ENCODE measurements at places on chromosomes 6 and 20. TPM values are rescaled to one million over a fixed set of nuclear protein-coding genes. Genes with fewer than 3 reads are reported as not detected.

DNA sequence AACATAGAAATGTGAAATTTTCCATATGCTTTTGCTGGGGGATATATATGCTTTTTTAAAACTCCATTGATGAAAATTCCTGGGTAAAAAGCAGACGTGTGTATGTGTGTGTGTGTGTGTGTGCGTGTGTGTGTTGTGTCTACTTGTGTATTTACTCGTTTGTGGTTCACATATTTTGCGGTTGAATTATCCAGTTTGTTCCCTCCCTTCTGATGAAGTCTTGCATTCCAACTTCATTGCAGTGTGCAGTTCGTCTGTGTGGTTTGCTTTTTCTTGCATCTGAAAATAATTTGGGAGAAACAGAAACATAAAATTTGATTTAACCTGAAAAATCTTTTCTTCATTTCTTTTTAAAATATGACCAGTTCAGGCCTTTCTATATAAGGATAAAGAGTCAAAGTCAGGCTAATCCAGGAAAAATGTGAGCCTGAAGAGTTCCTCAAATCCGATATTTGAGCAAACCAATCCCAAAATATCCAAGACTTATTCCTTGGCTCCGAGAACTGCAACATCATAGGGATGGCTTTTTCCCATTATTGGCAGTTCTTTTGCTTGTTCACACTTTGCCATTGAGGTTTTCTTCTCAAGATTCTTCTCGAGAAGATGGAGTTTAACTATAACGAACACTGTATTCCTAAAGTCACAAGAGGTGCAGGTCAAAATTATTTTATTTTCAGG, 202.2 kb upstream of the CCN2 start:
- DNase-seq: no peak

GRCh38 chr20:14521436-14521835, 184.0 kb upstream of the FLRT3 start:
- DNase-seq: no peak

DNA sequence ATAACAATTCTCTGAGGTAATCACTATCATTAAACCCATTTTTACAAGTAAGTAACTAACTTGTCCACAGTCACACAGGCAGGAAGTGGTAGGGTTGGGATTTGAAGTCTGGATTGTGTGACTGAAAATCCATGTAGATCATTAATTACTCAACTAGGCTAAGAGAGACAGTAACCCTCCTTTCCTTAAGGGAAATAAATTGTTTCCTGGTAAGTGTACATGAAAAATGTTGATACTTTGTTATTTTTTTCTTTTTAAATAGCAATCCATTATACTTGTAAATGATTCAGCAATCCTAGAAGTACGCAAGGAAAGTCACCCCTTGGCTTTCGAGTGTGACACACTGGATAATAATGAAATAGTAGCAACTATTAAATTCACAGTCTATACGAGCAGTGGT, 11.6 kb downstream of the SPACA1 start:
- no peak for DNase-seq

GRCh38 chr20:4112481-4113421, 97.4 kb upstream of the RNF24 start:
- DNase-seq: no peak

GRCh38 chr6:6597682-6598081, 9.2 kb downstream of the LY86 start:
- DNase-seq: no peak

DNA sequence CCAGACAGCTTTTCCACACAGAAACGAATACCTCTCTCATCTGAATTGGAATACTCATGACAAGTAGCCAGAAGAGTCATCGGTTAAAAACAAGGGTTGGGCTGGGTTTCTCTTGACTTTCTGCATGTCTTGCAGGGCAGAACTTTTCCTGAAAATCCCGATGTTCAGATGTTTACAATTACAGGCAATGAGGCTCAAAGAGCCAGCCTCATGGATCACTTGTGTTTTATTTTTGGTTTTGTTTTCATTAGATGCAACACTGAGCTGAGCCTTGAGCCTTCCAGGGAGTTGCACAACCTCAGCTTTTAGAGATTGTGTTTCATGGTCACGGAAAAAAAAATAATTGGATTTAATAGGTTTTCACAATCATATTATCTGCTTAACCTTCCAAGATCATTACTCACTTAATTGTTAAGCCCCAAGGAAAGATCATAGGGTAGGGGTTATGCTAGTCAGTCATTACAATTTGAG, 288.1 kb upstream of the PRDM1 start:
- no peak for DNase-seq

DNA sequence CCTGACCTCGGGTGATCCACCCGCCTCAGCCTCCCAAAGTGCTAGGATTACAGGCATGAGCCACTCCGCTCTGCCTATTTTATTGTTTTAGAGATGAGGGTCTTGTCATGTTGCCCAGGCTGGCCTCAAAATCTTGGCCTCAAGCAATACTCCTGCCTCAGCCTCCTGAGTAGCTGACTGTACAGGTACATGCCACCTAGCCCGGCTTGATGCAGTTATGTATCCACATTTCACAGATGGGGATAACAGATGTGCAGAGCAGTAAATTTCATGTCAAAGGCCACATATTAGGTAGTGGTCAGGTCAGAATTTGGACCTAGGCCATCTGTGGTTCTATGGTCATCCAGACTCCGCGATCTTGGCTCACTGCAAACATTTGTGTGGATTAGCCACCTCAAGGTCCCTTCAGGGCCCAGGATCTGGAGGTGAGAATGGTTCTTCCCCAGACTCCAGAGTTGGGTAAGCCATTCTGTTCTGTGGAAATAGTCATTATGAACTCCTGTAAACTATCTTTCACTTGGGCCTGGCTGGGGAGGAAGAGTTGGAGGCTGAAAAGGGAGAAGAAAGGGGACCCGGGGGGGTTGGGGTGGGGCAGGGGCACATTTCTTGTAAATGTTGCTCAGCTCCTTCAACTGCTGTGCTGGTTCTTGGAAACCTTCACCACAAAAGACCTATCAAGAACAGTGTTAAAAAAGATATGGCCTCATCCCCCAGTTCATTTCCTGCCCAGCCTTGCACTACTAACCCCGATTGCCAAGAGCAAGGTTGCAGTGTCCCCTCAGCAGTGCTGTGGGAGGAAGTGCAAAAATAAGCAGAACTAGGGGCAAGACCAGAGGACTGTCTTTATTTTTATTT, 13.0 kb downstream of the PIM1 start:
- peak; percentile 60 for DNase-seq

GRCh38 chr20:49172413-49172812, 15.7 kb downstream of the STAU1 start:
- DNase-seq: no peak

- no peak for DNase-seq
These were observed 135.3 kb downstream of the HFE start for GRCh38 chr6:26222571-26222970.

DNA sequence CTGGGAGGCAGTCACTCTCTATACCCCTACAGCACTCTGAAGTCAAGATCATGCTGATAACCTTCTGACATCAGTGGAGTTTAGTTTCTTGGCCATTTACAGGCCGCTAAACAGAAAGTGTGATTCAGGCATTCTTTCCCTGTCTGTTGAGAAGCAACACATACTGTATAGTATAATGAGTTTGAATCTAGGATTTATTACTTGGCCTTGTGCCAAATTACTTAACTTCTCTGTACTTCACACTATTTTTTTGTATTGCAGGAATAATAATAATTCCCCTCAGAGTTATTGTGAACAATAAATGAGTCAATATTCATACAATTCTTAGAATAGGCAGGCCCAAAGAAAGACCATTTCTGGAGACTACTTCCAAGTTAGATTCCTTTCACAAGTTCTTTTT, 4.1 kb downstream of the ZNF391 start:
- no peak for DNase-seq

DNA sequence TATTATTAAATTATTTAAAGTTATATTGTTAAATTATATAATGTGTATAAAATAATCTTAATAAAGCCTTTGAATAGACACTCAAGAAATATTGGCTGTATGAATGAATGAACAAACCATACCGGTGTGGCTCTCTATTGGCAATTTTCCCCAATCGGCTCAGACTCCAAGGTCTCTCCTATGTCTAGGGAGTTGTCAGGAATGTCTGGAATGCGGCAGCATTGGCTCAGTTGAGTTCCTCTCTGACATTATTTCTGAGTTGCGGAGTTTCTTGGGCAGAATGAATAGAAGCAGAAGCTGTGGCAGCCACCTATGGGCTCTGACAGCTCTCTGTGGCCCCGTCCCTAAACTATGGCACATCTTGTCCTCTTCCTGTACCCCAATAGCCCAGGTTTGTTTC, 111.0 kb downstream of the SOBP start:
- DNase-seq: no peak

DNA sequence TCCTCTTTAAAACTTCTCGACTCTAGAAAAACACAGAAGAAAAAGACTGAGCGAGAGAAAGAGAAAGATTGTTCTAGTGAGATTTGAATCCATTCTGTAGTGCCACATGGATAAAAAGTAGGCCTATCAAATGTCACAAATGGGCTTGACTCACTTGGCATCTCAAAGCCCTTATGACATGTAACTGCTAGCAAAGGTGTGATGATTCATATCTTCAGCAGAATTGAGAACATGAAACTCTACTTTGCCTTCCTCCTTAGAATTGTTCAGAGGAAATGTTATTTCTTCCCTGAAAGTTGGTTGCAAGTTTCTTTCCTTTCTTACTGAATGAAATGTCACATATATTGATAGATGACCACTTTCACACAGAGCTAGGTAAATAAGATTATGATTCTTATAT, 40.4 kb upstream of the DUSP22 start:
- DNase-seq: no peak

GRCh38 chr6:87700397-87701343, 1.4 kb downstream of the AKIRIN2 start:
- DNase-seq: no peak

- no peak for DNase-seq
These were observed 155.6 kb downstream of the CD83 start for GRCh38 chr6:14273191-14273590.

DNA sequence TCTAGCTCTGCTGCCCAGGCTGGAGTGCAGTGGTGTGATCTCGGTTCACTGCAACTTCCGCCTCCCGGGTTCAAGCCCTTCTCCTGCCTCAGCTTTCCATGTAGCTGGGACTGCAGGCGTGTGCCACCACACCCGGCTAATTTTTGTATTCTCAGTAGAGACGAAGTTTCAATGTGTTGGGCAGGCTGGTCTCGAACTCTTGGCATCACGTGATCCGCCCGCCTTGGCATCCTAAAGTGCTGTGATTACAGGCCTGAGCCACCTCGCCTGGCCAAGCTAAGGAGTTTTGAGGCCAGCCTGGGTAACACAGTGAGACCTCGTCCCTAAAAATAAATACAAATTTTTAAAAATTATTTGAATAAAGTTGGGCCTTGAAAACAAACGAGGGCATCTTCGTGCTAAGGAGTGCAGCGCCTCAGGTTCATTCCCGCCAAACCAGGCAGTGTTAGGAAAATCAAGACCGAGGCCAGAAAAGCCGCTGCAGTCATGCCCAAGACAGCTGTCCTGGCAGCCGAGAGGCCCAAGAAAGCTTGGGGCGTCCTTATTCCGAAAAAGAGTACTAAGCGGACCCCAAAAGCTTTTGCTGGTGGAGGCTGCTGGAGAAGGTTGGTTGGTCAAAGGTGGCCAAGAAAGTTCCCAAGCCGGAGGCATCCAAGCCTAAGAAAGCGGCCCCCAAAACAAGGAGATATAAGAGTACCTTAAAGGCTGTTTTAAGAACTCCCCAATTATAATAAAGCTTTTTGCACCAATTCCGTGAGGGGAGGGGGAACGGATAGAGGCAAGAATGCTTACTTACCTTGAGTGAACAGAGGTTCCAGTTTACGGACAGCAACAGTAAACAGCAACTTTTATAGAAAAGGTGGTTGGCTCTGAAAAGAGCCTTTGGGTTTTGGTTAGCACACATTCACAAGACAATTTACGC, 109.0 kb downstream of the HFE start:
- DNase-seq: peak; percentile 66

GRCh38 chr20:15857173-15857784, 716.0 kb downstream of the KIF16B start:
- DNase-seq: no peak

DNA sequence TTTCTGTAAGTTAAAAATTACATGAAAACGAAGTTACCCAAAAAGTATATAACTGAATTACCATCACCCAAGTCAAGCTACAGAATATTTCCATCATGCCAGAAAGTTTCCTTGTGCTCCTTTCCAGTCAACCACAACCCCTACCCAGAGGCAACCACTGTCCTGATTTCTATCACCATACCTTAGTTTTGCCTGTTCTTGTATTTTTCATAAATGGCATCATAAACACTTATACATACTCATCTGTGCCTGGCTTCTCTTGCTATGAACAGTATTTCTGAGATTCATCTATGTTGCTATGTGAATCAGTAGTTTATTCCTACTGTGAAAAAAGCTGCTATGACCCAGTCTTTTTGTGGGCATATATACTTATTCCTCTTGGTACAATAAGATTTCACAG, 7.4 kb downstream of the FKBP5 start:
- no peak for DNase-seq

GRCh38 chr20:40690836-40691565, 2.0 kb upstream of the MAFB start:
- DNase-seq: no peak

Gene LMBRD1
- 27.7 TPM for total RNA-seq

Gene SAPCD1
- 18.1 TPM for total RNA-seq

Gene SLC22A3
- not detected for total RNA-seq

Gene CST2
- total RNA-seq: not detected

Gene TRIM10
- not detected for total RNA-seq

Gene HLA-DOA
- total RNA-seq: 8.3 TPM

Gene FAM209A
- 3.3 TPM for total RNA-seq

Gene CCDC28A
- 26.9 TPM for total RNA-seq

Gene DYNLT2
- total RNA-seq: 2.9 TPM

Gene LAMA5
- 0.80 TPM for total RNA-seq

All from activated naive CD8-positive, alpha-beta T cell treated with anti-CD3 and anti-CD28 coated beads, Interleukin-2, amount 10 ng/mL, durations not matched to agents 7 days and 5 days (primary cell).